Breast epithelium (tissue), 4 donors: ENCODE measurements at places on chromosomes 13 and 19. TPM values are rescaled to one million over a fixed set of nuclear protein-coding genes. Genes with fewer than 3 reads are reported as not detected.

DNA sequence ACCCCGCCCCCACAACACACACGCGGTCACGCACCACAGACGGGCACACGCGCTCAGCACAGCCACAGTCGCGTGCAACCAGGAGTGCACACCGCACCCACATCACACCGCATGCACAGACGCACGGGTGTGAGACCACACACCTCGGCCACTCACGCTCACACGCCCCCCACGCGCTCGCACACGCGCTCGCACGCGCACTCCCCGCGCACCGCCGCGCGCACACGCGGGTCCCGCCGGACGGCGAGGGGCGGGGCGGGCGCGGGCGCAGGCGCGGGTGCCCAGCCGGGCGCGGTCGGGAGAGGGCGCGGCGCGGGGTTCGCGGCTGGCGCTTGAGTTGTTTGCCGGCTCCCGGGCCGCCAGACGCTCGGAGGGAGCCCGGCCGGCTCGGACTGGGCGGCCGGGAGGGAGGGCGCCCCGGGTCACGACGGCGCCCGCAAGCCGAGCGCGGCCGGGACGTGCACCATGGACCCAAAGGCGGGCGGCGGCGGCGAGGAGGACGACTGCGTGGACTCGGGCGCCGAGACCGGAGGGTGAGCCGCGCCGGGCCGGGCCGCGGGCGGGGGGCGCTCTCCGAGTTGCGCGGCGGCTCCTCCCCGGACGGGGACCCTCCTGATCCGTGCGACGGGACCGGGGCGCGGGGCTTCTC is at the start of gene FAM124A:
Gene FAM124A (plus strand): TSS at position 362 of the 649 bp plus-strand sequence. CDS start 104 bp downstream, at position 466.
- no peak for DNase-seq

DNA sequence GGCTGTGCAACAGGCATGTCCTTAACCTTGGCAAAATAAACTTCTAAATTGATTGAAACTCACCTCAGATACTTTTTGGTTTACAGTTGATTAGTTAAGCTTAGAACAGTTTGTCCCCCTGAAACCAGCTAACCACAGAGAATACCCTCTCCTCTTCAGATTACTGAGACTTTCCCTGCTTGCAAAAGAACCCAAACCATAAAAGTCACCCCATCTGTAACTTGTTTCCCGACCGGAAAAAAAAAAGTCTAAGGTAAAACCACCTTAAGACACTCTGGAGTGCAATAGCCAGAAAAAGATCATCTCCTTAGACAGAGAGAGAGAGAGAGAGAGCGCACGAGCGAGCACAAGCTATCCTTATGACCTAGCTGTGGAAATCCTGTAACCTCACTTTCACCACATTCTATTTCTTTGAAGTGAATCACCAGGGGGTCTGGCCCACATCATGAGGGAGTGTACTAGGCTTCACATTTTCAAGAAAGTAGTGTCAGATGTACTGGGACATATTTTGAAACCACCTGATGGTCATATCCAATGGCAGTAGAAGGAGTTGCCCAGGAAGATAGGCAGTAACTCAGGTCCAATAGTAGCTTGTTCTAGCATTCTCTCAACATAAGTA is 11.1 kb upstream of the GTF2F2 start:
- no peak for DNase-seq

DNA sequence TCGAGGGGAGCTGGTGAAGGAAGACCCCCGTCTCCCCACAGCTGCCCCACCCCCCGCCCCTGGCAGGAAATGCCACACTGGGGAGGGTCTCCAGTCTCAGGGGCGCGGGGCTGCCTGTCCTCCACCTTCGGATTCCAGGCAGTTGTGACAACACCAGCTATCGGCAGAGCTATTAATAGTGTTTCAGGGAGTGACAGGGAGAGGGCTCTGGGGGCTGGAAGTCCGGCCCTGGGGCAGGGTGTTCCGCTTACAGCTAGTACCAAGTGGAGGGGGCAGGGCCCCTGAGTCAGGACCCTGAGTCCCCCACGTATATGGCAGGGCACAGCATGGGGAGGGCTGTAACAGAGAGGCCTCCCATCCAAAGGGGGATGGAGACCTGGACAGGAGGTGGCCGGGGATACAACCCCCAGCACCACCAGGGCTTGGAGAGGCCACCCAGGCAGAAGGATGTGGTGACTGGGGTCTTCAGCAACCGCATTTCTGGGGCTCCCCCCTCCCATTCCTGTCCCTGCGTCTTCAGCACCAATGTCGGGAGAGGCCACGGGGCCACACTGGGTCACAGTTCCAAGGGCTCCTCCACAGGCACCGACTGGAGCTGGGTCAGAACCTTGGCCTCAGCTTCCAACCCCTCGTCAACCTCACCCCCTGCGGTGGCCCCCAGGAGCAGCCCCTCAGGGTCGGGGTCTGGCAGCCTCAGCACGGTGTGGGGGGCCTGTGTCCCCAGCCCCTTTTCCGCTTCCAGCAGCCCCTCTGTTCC is 3.9 kb downstream of the SIX5 start:
- no peak for DNase-seq

GRCh38 chr19:51342631-51343569 is 961 bp upstream of the VSIG10L start:
- no peak for DNase-seq

DNA sequence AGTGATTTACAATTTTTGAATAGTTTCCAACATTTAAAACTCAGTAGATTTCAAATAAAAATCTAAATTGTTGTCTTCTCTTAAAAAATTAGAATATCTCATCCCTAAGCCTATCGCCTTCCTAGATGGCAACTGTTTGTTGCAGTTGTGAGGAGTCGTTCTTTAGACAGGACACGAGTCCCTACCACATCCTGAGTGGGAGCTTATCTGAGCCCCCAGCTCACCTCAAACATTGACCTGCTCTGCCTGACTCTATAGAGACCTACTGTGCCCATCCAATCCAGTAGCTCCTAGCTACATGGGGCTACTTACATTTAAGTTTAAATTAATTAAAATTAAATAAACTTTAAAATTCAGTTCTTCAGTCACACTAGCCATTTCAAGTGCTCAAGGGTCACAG is 434.7 kb downstream of the FOXO1 start:
- DNase-seq = no peak

DNA sequence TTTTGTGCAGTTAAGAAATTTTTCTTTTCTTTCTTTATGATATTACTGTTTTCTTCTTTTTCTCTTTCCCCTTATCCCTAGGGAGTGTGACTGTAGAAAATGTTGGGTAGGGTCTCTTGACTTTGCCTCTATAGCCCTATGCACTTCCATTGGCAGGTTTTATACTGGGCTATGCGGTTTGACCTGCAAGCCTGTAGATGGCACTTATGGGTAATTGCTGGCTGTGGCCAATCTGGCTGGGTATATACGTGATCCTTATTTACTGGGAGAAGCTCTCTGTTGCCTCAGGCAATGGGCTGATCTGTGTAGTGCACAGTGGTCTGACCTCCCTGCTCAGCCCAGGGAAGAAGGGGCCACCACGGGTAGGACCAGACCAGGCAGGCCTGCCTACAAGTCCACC is 78.8 kb downstream of the RAP2A start:
- DNase-seq = no peak

- DNase-seq = no peak
Observed at GRCh38 chr19:19039901-19040300, 6.5 kb downstream of the ARMC6 start.

GRCh38 chr13:31310356-31310755 is 110.6 kb downstream of the B3GLCT start:
- DNase-seq = no peak

DNA sequence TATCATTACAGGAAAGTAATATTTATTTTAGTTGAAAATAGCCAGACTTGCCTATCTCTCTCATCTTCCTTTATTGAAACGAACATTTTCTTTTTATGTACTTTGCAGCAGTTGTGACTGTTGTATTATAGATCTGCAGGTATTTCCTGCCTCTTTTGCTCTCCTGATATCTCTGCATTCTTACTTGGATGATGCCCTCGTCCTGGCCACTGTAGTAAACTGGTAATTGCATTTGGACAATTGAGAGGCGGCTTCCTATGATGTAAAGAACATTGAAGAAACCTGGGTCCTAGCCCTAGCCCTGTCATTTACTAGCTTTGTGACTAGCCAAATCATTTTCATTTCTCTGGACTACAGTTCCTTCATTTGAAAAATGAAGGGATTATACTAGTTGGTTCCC is 6.4 kb downstream of the ARHGAP35 start:
- no peak for DNase-seq

The IRGC gene
- not detected for total RNA-seq

The PRKCG gene
- total RNA-seq = not detected

The CARM1 gene
- total RNA-seq = 11.6 TPM

The KLK2 gene
- 0.48 TPM for total RNA-seq

The PTGER1 gene
- 1.3 TPM for total RNA-seq

The ANKRD24 gene
- 0.98 TPM for total RNA-seq

The FREM2 gene
- 0.59 TPM for total RNA-seq
